Spinal cord (tissue), 10 donors: ENCODE measurements at places on chromosomes 6 and 20.
A peak's percentile ranks its signal among the peaks of the same experiment; 100 is the strongest.

- H3K27ac ChIP-seq: peak overlapping the region; percentile 67
- H3K4me1 ChIP-seq: peaks cover 19% of the 10 kb centered on the region
- H3K4me3 ChIP-seq: no peak overlapping the region
Observed at GRCh38 chr20:47857187-47857568, 71.9 kb upstream of the SULF2 start.

DNA sequence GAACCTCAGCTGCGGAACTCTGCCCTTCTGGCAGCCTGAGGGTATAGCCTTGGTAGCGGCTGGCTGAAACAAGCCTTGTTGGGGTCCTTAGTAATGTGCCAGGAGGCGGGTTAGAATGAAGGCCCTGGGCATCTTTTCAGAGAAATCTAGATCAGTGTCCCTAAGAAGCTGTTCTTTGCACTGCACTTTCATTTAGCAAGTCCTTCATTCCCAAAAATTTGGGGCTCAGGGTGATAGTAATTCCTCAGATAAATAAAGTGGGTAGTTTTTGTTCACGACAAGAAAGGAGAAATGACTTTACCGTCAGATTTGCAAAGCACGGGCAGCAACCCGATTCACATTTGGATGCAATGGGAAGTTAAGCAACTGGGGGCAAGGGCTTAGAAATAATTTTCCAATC is 3.2 kb downstream of the INSM1 start:
- no peak overlapping the region for H3K4me3 ChIP-seq
- H3K27ac ChIP-seq: no peak overlapping the region
- peaks cover 78% of the 10 kb centered on the region for H3K27me3 ChIP-seq
- no peak for DNase-seq
- H3K4me1 ChIP-seq: peaks cover 20% of the 10 kb centered on the region

DNA sequence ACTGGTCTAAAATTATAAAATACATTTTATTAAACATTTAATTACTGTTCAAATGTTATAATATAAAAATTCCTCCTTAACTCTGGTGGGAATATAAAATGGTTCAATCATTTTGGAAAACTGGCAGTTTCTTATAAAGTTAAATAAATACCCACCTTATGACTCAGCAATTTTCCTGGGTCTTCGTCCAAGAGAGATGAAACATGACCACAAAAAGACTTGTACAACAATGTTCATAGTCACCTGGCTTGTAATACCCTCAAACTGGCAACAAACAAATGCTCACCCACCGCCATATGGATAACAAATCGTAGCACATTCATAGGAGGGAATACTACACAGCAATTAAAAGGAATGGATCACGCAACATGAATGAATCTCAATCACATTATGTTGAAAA is 66.0 kb upstream of the RIN2 start:
- no peaks in the 10 kb centered on the region for H3K27me3 ChIP-seq
- no peak for DNase-seq
- H3K4me3 ChIP-seq: no peak overlapping the region

GRCh38 chr6:66103954-66104353 is 396.9 kb upstream of the EYS start:
- no peaks in the 10 kb centered on the region for H3K27me3 ChIP-seq
- H3K4me1 ChIP-seq: no peaks in the 10 kb centered on the region
- no peak overlapping the region for H3K4me3 ChIP-seq
- DNase-seq: no peak

- DNase-seq: no peak
- H3K36me3 ChIP-seq: peaks cover 3% of the 10 kb centered on the region
- H3K4me3 ChIP-seq: no peak overlapping the region
- no peaks in the 10 kb centered on the region for H3K27me3 ChIP-seq
- peaks cover 25% of the 10 kb centered on the region for H3K4me1 ChIP-seq
- H3K27ac ChIP-seq: no peak overlapping the region
Observed at GRCh38 chr20:49405696-49406095, 76.8 kb downstream of the KCNB1 start.
